Ascending aorta (tissue), 2 donors: ENCODE measurements at places on chromosomes 4 and X.

DNA sequence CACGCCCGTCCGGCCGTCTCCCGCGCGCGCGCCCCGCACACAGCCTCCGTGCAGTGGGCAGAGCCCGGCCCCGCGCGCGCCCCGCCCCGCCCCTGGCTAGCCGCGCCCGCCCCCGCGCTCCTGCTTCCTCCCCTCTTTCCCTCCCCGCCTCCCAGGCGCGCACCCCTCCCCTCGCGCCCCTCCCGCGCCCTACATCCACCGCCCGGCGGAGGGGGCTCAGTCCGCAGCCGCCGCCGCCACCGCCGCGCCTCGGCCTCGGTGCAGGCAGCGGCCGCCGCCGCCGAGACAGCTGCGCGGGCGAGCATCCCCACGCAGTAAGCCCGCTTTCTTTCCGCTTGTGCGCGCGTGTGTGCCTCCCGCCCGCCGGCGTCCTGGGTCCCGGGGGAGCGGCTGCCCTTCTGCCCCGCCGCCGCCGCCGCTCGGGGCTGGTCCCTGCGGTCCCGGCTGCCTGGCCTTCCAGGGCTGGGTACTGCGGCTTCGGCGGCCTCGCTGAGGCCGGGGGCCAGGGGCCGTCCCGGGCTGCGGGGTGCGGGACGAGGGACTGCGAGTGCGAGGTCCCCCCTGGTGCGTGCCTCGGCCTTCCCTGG lies at the start of gene FHL1:
FHL1 (plus strand) TSS at position 219 of the 587 bp plus-strand sequence.
- peak within 1 kb of the TSS; percentile 94 for H3K27ac ChIP-seq
- H3K4me1 ChIP-seq, result no peaks in the 10 kb centered on the region
- peak within 1 kb of the TSS; percentile 72 for H3K4me3 ChIP-seq
- peak; percentile 83 for DNase-seq
- no peaks in the 10 kb centered on the region for H3K27me3 ChIP-seq
- H3K36me3 ChIP-seq, result no peaks in the 10 kb centered on the region

- H3K27me3 ChIP-seq, result no peaks in the 10 kb centered on the region
- no peaks in the 10 kb centered on the region for H3K36me3 ChIP-seq
- H3K4me1 ChIP-seq, result peaks cover 3% of the 10 kb centered on the region
- DNase-seq, result no peak
Measured at GRCh38 chr4:168584321-168584771, 87.5 kb downstream of the PALLD start.

GRCh38 chrX:37420185-37420584 lies 71.0 kb downstream of the PRRG1 start:
- H3K4me3 ChIP-seq, result no peak overlapping the region
- no peaks in the 10 kb centered on the region for H3K36me3 ChIP-seq
- DNase-seq, result no peak
- no peaks in the 10 kb centered on the region for H3K27me3 ChIP-seq
- H3K4me1 ChIP-seq, result no peaks in the 10 kb centered on the region
- no peak overlapping the region for H3K27ac ChIP-seq

- no peak overlapping the region for H3K4me3 ChIP-seq
- H3K27ac ChIP-seq, result no peak overlapping the region
- no peak for DNase-seq
- no peaks in the 10 kb centered on the region for H3K27me3 ChIP-seq
- H3K36me3 ChIP-seq, result peaks cover 3% of the 10 kb centered on the region
- H3K4me1 ChIP-seq, result no peaks in the 10 kb centered on the region
Measured at GRCh38 chrX:65745992-65746391, 78.5 kb downstream of the MSN start.

DNA sequence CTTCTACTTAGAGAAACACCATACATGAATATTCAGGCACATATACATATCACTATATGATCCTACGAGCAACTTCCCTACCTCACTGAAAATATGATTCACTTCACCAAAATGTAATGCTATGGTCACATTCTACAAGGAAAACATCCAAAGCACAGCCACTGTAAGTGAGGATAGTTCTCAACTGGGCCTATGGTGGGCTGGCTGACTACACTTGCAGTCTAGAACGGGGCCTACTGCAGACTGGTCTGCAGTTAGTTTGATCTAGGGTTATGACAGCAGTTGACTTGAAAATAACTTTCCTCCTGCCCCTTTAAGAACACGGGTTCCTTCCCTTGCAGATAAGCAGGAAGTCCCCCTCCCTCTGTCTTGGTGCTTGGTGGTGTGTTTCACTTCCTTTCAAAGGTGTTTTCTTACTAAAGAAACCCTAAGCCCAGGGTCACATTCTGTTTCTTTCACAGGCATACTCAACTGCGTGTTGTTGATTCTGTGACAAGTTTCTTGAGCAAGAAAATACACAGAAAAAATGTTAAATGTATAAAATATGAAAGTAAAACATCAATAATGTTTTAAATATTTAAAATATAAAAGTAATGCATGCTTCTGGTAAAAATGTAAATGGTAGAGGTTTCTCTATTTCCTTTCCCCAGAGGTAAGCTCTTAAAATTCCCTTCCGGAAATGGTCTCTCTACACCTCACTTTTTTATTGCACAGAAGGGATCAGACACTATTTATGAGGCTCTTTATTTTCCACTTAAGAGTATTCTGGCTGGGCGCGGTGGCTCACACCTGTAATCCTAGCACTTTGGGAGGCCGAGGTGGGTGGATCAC lies 18.0 kb upstream of the TMSB4X start:
- H3K36me3 ChIP-seq, result no peaks in the 10 kb centered on the region
- peaks cover 2% of the 10 kb centered on the region for H3K4me1 ChIP-seq
- no peak overlapping the region for H3K4me3 ChIP-seq
- no peaks in the 10 kb centered on the region for H3K27me3 ChIP-seq
- H3K27ac ChIP-seq, result peak overlapping the region; percentile 62
- no peak for DNase-seq

- H3K4me1 ChIP-seq, result no peaks in the 10 kb centered on the region
- H3K27me3 ChIP-seq, result peaks cover 3% of the 10 kb centered on the region
- H3K27ac ChIP-seq, result no peak overlapping the region
Measured at GRCh38 chr4:26296021-26296420, 24.8 kb upstream of the RBPJ start.

- H3K4me1 ChIP-seq, result no peaks in the 10 kb centered on the region
- no peaks in the 10 kb centered on the region for H3K27me3 ChIP-seq
- DNase-seq, result no peak
- no peak overlapping the region for H3K4me3 ChIP-seq
Measured at GRCh38 chrX:4094926-4095325, 381.5 kb upstream of the PRKX start.

GRCh38 chr4:151114986-151115385 lies 15.6 kb downstream of the RPS3A start:
- no peak overlapping the region for H3K4me3 ChIP-seq
- peak overlapping the region; percentile 11 for H3K27ac ChIP-seq
- no peaks in the 10 kb centered on the region for H3K27me3 ChIP-seq
- no peaks in the 10 kb centered on the region for H3K4me1 ChIP-seq

DNA sequence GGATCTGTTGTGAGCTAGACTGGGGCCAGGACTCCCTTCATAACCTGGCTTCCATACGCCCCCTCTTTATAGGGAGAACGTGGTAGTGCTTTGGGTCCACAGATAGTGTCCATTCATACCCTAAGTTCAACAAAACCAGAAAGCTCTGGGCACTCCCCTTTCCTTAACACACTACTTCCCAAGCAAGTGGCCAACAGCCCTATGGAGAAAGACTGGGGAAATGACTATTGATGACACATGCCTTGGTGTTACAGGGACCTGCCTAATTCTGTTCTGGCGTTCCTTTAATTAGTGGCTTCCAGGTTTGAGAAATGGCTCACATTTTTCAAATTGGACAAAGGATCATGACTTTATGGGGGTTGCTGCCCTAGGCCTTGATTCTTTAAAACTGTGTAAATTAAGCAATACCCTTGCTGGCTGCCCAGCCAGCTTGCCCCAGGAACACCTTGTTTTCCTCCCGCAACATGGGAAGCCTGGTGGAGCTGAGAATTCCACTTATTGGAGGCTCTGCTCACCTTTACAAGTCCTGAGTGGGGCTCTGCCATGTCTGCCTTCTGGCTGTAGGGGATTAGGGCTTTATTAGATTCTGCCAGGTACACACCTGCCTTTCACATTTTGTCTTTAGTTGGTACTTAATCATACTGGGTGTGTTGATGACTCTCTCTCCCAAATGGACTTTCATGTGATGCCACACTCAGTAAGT lies 61.1 kb downstream of the RGS12 start:
- no peaks in the 10 kb centered on the region for H3K36me3 ChIP-seq
- no peaks in the 10 kb centered on the region for H3K4me1 ChIP-seq

DNA sequence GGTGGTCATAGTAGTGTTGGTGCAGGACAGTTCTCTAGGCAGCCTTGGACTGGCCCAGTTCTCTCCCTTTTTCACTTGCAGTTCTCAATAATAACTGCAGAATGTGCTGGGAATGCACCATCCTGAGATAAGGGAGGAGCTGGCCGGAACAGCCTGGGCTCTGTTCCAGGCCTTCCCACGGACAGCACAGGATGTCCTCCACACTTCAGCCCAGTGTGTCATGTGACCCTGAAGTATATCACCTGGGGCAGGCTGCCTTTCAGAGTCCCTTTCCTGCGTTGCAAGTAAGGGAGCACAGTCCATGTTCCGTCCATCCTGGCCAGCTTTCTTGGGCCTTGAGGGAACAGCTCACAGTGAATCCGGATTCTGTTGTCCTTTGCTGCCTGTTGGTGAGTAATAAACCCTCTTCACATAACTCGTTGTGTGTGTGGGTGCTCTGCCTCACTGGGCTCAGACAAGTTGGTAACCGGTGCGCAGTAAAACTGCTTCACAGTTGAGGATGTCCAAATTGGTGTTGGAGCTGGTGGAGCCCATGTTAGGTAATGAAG lies 32.3 kb upstream of the BBS12 start:
- no peak overlapping the region for H3K27ac ChIP-seq
- DNase-seq, result no peak
- no peaks in the 10 kb centered on the region for H3K27me3 ChIP-seq
- no peaks in the 10 kb centered on the region for H3K36me3 ChIP-seq
- no peaks in the 10 kb centered on the region for H3K4me1 ChIP-seq
- no peak overlapping the region for H3K4me3 ChIP-seq

GRCh38 chr4:54390670-54391069 lies 161.6 kb downstream of the PDGFRA start:
- H3K36me3 ChIP-seq, result no peaks in the 10 kb centered on the region
- H3K27ac ChIP-seq, result no peak overlapping the region
- no peaks in the 10 kb centered on the region for H3K27me3 ChIP-seq
- DNase-seq, result no peak
- H3K4me3 ChIP-seq, result no peak overlapping the region

DNA sequence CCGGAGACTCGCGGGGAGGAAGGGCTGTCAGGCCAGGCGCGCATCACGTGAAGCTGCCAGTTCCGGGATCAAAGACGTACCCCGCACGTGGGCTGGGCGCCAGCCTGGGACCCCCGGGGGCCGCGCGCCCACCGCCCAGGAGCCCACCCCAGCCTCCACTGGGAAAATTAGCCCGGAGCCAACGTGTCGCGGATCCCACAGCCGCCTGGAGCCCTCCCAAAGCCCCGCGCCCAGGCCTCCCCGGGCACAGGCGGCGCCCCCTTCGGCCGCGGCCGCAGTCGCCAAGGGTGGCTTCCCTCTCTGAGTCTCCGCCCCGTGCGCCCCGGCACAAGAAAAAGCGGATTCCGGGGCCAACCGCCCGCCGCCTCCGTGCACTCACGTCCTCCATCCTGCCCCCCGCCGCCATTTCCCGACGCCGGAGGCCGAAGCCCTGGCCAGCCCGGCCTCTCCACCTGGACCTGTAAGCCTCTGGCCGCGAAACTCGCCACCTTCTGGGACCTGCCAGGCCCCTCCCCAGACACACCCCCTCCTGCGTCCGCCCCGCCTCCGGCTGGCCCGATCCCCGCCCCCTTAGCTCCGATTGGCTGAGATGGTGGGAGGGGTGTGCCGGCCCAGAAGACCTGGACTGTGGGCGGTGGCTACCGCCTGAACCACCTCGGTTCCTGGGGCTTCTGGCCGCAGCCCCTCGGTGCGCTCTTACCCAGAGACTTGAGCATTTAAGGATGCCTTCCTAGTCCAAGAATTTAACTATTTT lies at the start of gene TMEM192:
TMEM192 (minus strand) TSS at position 493 of the 754 bp plus-strand sequence; CDS start at position 406, 87 bp downstream.
- peak within 1 kb of the TSS; percentile 87 for H3K27ac ChIP-seq
- peak within 1 kb of the TSS; percentile 84 for H3K4me3 ChIP-seq
- peak; percentile 96 for DNase-seq
- H3K4me1 ChIP-seq, result no peaks in the 10 kb centered on the region
- no peaks in the 10 kb centered on the region for H3K36me3 ChIP-seq
- H3K27me3 ChIP-seq, result no peaks in the 10 kb centered on the region

DNA sequence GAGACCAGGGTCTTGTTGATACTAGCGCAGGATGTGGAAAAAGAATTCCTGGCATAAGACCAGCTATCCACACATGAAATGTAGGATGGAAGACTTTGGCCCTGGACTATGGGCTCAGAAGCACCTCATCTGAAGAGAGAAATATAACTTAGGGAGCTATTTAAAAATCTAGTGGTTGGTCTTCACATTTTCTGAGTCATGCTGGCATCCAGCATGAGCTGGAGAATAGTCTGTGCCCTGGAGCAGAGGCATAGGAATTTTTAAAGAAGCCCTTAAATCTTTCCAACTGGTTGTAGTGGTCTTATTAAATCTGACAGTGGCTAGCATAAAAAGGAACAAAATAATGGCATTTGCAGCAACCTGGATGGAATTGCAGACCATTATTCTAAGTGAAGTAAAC lies 86.3 kb downstream of the SMARCA5 start:
- DNase-seq, result no peak
- H3K27ac ChIP-seq, result no peak overlapping the region
- no peaks in the 10 kb centered on the region for H3K36me3 ChIP-seq
- no peaks in the 10 kb centered on the region for H3K27me3 ChIP-seq

DNA sequence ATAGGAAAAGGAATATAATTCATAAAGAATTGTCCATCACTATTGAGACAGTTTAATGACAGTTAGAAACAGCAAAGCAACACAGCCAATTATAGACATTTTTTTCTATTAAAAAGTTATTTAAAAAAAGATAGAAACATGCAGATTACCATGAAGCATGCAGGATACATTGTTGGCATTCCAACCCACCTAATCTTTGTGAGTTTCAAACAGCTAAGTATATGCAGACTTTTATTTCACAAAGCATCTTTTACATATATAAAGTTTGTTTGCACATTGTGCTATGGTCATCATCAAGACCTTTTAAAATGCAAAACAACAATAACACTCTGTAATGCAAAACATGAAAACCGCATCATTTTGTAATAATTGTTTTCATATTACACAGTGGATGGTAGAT lies 125.9 kb upstream of the ETNPPL start:
- H3K36me3 ChIP-seq, result no peaks in the 10 kb centered on the region
- H3K27me3 ChIP-seq, result no peaks in the 10 kb centered on the region
- H3K4me1 ChIP-seq, result no peaks in the 10 kb centered on the region
- no peak overlapping the region for H3K4me3 ChIP-seq
